ENCODE measurements at places on chromosomes 1 and 21.

DNA sequence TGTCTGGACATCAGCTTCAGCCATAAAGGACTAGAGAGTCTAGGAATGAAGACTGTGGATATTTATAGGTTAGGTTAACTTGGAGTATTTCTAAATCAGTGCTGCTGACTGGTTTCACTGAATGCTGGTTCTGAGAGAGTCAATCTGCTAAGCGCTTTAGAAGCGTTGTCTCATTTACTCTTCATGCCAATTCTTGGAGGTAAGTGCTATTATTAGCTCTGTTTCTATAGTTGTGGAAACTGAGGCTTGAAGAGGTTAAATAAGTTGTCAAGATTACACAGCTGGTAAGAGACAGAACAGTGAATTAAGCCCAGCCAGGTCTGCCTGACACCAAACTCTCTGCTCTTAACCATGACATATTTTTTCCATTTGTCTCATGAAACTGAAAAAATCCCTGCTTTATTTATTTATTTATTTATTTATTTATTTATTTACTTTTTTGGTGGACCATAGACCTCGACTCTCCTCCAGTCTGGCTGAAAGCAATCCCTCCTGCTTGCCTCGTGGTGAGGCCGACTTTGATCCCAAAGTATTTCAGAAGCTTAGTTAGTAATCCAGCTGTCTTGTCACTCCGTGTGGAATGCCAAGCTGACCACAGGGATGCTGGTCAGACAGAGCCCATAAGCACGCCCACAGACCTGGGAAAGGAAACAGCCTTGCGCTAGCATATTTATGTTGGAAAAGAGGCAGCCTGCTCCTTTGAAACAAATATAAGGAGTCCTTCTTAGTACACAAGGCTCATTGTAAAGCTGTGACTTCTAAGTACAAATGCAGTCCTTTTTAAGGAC, 16.9 kb downstream of the NTMT2 start:
- no peak for DNase-seq

GRCh38 chr1:222339376-222339947, 208.4 kb downstream of the HHIPL2 start:
- DNase-seq = no peak

- DNase-seq = peak; percentile 5
Measured at GRCh38 chr1:117339866-117340700, 27.2 kb upstream of the MAN1A2 start.

GRCh38 chr1:221031458-221032203, 152.4 kb downstream of the HLX start:
- DNase-seq = no peak

- no peak for DNase-seq
Measured at GRCh38 chr1:118097622-118098348, 87.2 kb downstream of the SPAG17 start.

GRCh38 chr21:38916214-38916964, 110.7 kb downstream of the ETS2 start:
- DNase-seq = no peak

GRCh38 chr1:1179983-1180861, 6.5 kb downstream of the TTLL10 start:
- no peak for DNase-seq

- no peak for DNase-seq
Measured at GRCh38 chr1:167573035-167573434, 19.5 kb upstream of the CREG1 start.

GRCh38 chr1:204154568-204155255, 2.9 kb upstream of the ETNK2 start:
- no peak for DNase-seq

Data from CD4-positive, alpha-beta T cell treated with Interferon gamma for 1 hour (primary cell).